ENCODE measurements at places on chromosomes 3 and 15. TPM values are rescaled to one million over a fixed set of nuclear protein-coding genes. Genes with fewer than 3 reads are reported as not detected.

DNA sequence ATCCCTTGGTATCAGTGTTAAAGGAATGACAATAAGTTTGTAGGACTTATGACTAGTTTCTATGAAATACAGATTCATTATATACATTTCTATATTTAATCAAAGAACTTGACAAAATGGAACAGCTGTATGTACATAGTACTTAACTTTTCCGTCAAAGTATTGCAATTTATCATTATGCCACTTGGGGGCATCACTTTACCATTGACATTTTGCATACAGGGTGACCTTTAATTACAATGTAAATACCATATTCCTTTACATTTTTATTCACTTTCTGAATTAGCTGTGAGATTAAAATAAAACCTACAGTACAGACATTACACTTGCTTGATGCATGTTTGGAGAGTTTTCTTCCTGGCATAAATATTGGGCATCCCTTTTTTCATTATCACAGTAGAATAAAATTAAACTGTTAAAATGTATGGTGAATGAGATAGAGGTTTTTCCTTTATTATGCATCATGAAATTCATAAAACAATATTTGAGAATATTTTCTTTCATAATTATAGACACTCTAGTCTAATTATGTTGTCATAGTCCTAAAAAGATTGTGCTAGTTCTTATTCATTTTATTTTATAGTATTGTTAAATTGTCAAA lies 6.9 kb downstream of the NEK11 start:
- peak; percentile 23 for DNase-seq

- no peak for DNase-seq
Measured at GRCh38 chr3:14948609-14949038, 1.2 kb downstream of the NR2C2 start.

- no peak for DNase-seq
Measured at GRCh38 chr3:48695393-48695753, 9.7 kb upstream of the NCKIPSD start.

USP8 gene
- total RNA-seq: 66.2 TPM

ST3GAL6 gene
- 0.83 TPM for total RNA-seq

CFAP92 gene
- total RNA-seq: 0.29 TPM

NOX5 gene
- total RNA-seq: not detected

GCSAM gene
- total RNA-seq: 3.5 TPM

Data from activated T-helper 1 cell treated with anti-CD3 and anti-CD28 coated beads, Interleukin-12 subunit alpha, Interleukin-12 subunit beta, Interleukin-2, Interleukin-4 antibody, amounts not matched to agents 30 ng/mL and 10 ng/mL and 1 ng/mL, durations not matched to agents 14 hours and 24 hours and 36 hours (primary cell).